Right lobe of liver (tissue), 6 donors: ENCODE measurements at places on chromosomes 7 and 10.

DNA sequence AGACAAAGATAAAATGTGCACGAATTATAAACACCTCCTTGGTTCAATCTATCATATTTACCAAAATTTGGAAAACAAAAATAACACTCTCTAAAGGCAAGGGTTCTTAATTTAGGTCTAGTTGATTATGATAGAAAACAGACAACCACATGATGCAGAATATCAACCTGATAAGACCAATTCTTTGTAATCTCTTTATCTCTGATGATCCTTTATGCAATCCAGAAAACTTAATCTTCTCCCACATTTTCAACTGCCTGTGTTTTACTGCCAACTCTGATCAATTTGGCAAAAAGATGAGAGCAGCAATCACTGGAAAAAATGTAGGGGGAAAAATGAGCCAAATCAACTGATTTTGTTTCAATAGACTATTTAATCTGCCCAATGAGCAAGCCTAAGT lies 148.5 kb downstream of the LRRN3 start:
- no peak for DNase-seq

DNA sequence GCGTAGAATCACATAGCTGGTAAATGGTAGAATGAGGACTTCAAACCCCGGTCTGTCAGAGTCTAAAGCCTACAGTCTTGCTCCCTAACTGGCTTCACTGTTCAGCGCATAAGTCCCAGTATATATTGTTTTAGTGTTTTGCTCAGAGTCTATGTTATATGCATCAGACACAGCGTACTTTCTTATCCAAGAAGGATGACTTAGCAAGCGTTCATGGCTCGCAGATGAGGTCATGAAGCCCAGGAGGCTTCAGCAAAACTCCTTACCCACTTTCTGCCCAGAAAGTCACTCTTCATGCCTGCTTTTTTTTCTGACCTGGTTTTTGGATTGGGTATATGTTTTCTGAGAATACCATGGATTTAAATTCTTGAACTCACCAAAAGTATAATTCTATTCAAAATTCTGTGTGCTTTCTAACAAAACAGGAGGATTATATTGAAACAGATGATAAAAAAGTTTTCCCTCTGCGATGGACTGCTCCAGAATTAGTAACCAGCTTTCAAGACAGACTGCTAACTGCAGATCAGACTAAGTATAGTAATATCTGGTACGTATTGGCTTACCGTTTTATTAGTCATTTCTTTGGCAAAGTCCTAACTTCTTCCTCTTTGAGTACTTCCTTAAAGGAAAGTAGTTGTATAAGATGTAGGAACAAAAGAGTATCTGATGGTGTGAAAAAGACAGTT lies 24.6 kb upstream of the BHLHA15 start:
- no peak for DNase-seq

GRCh38 chr7:45162943-45163691 lies 5.5 kb downstream of the RAMP3 start:
- DNase-seq: peak; percentile 25

GRCh38 chr7:159036916-159037605 lies 107.6 kb downstream of the VIPR2 start:
- DNase-seq: peak; percentile 36

GRCh38 chr10:48931188-48931587 lies 8.5 kb downstream of the LRRC18 start:
- DNase-seq: no peak

DNA sequence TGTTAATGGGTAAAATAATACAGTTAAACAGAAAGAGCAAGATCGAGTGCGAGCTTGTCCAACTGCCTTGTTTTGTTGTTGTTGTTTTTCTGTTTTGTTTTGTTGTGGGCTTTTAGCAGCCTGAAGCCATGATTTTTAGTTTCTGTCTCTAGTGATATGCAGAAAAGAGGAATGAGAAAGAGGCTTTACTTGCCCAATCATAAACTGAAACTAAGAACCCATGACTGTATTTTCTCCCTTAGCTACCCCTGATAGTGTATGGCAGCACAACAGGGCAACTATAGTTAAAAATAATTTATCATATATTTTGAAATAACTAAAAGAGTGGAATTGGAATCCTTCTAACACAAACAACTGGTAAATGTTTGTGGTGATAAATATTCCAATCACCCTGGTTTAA lies 493.9 kb downstream of the GLRX3 start:
- no peak for DNase-seq

- peak; percentile 77 for DNase-seq
Measured at GRCh38 chr10:85916994-85917573, 449.5 kb downstream of the GRID1 start.
